ENCODE measurements at places on chromosomes 12 and 14.

DNA sequence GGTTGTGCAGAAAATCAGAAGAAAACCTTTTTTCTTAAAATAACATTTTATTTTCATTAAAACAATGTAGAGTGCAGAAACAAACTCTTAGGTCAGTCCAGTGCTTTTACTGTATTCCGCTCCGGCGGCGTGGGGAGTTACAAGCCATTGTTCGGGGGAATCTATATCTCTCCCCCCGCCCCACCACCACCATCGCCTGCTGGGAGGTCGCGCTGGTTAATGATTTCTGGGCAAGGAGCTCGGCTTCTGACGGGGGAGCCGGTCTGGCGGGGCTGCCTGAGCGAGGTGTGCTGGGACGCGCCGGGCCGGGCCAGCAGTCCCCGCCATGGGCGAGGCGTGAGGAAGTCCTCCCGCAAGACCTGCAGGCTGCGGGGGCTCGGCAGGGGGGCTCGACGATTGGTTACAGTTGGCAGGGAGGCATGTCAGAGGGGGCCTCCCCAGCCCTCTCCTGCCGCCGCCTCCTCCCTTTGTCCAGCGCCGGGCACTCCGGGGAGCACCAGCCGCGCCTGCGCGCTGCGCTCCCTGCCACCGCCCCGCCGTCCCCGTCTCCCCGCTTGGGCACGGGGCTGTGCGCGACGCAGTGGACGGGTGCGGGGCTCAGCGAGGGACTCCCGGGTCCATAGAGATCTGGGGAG, 1.0 kb upstream of the DUSP6 start:
- peak; percentile 69 for DNase-seq

GRCh38 chr12:56688846-56689109, 694 bp upstream of the PTGES3 start:
- DNase-seq = no peak

DNA sequence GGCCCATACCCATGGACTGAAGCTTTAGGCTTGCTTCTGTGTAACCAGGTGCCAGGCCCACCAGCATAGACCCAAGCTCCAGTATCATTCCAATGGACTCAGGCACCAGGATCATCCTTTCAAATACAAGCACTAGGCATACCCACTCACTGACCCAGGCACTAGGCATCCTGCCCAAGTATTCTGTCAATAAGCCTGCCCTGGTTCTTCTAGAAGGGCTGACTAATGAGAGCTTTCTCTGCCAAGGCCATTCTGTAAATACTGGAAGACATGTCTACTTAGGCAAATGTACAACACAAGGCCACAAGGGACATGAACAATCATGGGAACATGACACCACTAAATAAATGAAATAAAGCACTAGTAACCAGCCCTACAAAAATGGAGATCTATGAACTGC, 352.2 kb downstream of the FSCB start:
- DNase-seq = no peak

DNA sequence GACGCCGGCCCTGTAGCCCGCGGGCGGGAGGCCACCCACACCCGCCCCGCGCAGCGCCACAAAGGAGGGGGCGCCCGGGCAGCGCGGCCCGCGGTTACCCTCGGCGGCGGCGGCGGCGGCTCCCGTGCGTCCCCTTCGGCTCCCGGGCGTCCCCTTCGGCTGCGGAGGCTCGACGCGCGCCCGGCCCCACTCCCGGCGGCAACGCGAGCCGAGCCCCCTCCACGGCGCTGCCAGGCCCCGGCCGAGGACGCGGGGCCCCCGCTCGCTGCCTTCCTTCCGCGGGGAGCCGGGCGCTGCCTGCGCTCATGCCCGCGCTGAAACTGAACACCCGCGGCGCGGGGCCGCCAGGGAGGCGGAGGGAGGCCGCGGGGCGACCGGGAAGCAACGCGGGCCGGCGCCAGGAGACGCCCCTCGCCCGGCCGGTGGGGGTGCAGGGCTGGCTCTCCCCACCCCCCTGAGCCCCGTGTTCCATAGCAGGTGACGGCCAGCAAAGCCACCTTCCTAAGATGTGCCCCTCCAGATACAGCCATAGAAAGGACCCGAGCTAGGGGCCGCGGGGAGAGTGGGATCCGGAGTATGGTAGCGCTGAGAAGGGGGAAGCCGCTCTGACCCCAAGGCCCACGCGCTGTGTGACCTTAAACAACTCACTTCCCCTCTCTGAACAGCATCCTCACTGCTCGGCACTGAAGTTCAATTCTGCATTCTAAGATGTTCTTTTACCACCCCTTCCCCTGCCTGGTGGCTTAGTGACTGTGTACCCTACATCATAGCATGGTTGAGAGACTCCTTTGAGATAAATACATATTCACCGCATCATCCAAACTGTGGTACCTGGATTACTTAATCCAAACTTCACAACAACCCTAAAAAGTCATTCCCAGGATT, 42.8 kb downstream of the KDM2B start:
- DNase-seq = peak; percentile 52

GRCh38 chr14:99644723-99645544, at the start of gene HHIPL1:
Gene HHIPL1 (plus strand): TSS chr14:99645129. CDS start chr14:99645208, 79 bp downstream.
- DNase-seq = no peak

Measured in activated CD4-positive, alpha-beta memory T cell treated with anti-CD3 and anti-CD28 coated beads for 36 hours (primary cell).